SJSA1 (cell line): ENCODE measurements at places on chromosomes 1 and 21. TPM values are rescaled to one million over a fixed set of nuclear protein-coding genes. Genes with fewer than 3 reads are reported as not detected.

Gene TNNI3K
- total RNA-seq: not detected in 2 replicates

Gene CD164L2
- not detected in 2 replicates for total RNA-seq

Gene FAM151A
- total RNA-seq: not detected in 2 replicates

Gene ADAMTS4
- not detected in 2 replicates for total RNA-seq

Gene LRRC39
- 0.13 TPM in 1 of 2 replicates, not detected in the other for total RNA-seq

Gene CLCA4
- not detected in 2 replicates for total RNA-seq

Gene GBP2
- total RNA-seq: 48.3 and 78.2 TPM in 2 replicates

Gene FYB2
- total RNA-seq: 0.58 TPM in 1 of 2 replicates, not detected in the other

Gene C1orf87
- total RNA-seq: not detected in 2 replicates

- DNase-seq: no peak
- no peak overlapping the region for H3K4me3 ChIP-seq
- H3K27ac ChIP-seq: no peak overlapping the region
- no peaks in the 10 kb centered on the region for H3K4me1 ChIP-seq
These were observed 26.1 kb upstream of the MAN1A2 start for GRCh38 chr1:117341123-117341522.

GRCh38 chr1:4004635-4005430, 104.8 kb upstream of the C1orf174 start:
- no peak overlapping the region for H3K27ac ChIP-seq
- H3K36me3 ChIP-seq: no peaks in the 10 kb centered on the region

DNA sequence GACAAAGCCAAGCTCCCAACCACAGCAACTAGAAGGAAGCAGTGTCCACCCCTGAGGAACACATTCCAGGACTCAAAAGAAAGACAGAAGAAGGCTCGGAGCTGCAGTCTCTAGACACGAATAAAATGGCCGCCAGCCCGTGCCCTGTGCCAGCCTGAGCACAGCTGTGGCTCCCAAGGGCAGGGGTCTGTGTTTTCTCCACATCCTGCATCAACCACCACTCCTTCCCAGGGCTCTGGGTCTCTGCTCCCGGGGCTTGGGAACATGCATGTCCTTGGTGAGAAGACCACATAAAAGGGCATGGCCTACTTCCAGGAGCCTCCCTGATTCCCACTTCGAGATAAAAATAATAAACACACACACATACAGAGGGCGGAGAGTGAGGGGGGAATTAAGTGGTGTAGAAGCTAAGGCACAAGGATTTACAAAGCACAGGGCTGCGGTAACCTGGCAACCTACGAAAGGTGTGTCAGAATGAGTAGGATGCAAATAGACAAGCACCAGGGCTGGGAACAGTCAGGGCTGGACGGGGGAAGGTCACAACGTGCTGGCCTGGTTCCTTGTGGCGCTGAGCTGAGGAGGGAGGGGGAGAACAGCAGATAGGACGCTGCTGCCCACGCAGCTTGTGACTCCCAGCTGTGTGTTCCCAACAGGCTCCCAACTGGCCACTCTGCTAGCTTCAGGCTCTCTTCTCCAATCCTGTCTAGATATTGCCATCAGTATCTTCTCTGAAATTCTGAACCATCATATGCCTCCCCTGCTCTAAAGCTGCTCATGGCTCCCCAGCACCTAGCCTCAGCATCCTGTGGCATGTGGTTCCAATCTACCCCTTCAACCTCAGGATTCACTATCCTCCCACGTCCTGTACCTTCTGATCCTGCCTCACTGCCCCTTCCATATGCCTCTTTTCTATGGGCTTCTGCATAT, 72.5 kb downstream of the CD34 start:
- no peak overlapping the region for H3K4me3 ChIP-seq
- H3K4me1 ChIP-seq: no peaks in the 10 kb centered on the region
- no peak overlapping the region for H3K27ac ChIP-seq

DNA sequence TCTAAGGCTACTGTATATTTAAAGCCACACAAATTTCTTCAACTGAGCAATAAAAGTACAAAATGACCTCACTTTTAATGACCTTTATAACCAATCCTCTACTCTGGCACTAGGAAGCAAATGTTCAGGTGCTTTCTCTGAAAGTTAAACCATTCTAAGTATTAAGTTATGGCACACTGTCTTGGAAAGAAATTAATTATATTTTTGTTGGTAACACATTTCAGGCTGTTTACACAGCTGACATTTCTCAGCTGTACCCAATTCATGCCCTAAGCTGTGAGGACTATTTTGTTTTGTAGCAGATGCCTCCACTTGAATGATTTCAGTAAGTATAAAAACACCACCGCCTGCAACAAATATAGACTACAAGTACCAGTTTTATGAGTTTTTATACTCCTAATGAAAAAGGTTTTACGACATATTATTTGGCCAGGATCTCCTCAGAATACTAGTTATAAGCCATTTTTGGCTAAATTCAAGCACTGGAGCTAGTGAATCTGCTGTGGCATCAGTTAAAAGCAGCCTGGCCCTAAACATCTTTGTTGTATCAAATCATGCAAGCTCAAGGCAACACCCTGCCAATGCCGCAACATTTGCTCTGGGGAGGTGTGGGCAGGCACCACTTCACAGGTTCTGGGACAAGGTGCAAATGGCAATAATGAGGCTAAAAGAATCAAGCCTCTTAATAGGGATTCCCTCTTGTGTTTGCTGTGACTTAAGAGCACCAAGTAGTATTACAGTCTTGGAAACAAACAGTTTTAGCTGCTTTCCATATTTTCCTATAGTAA, 228.4 kb upstream of the DMRTA2 start:
- H3K4me1 ChIP-seq: no peaks in the 10 kb centered on the region
- no peaks in the 10 kb centered on the region for H3K27me3 ChIP-seq
- no peak overlapping the region for H3K27ac ChIP-seq
- H3K36me3 ChIP-seq: no peaks in the 10 kb centered on the region
- no peak overlapping the region for H3K4me3 ChIP-seq
- DNase-seq: no peak

DNA sequence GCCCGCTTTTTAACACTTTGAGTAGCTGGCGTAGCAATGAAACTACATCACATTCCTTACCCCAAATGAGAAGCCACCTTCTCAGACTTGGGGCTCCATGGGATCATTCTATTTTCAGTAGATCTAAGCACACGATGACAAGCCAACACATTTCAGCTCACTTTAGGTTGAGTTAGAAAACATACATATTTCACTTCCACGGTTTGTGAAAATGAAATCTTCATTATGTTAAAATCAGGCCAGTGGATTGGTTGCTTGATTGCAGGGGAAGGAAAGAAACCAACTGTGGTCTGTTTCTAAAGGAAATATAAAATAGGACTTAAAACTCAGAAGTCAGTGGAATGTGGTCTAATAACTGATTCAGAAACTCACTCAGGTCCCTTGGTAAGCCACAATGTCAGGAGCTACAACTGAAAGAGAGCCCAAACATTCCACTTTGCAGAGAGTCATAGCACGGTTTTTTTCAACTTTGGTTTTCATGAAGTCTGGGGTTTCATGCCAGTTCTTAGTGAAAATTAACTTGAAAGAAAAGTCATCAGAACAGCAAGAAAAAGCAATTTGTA, 82.3 kb upstream of the TIAM1 start:
- H3K4me1 ChIP-seq: no peaks in the 10 kb centered on the region
- no peak overlapping the region for H3K27ac ChIP-seq
- no peaks in the 10 kb centered on the region for H3K27me3 ChIP-seq

DNA sequence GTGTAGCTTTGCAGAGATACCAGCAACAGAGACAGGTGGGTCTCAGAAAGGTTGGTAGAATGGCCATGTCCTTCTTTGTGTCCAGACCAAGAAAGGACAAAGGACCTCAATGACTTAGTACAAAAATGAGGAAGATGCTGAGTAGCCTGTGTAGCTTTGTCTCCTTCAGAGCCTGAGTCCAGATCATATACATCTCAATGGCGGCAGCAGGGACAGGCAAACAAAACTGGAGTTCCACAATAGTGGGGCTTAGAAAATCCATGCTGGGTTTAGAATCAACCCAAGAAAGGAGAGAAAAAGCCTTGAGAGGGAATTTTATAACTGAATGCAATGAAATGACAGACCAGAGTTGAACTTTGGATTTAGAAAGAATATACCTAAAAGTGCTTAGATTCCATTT, 339.0 kb downstream of the BRINP3 start:
- H3K36me3 ChIP-seq: no peaks in the 10 kb centered on the region
- H3K27me3 ChIP-seq: no peaks in the 10 kb centered on the region
- no peaks in the 10 kb centered on the region for H3K4me1 ChIP-seq
- DNase-seq: no peak

- H3K27ac ChIP-seq: peak overlapping the region; percentile 60; the same call in 1 of the 2 replicates
- no peak overlapping the region for H3K4me3 ChIP-seq
- H3K27me3 ChIP-seq: no peaks in the 10 kb centered on the region
- H3K4me1 ChIP-seq: peaks cover 34% of the 10 kb centered on the region
These were observed 54.3 kb downstream of the WNT9A start for GRCh38 chr1:227893300-227893948.

DNA sequence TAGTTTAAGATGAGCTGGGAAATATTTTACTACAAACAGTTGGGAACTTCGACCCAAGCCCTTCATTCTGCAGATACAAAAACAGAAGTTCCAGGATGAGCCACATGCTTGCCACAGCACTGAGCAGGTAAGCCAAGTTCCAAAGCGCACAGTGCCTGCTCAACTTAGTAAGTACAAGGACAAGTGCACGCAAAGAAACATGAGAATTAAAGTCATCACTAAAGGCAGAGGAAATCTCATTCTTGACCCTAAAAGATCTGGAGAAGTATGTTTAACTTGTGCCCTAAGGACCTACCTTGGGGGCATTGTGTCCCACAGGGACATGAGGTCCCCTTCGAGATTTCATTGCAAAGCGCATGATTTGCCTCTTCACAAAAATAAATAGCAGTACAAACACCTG, 1.2 kb upstream of the UBAP2L start:
- no peak for DNase-seq
- peak overlapping the region; percentile 70 for H3K4me3 ChIP-seq
- H3K27me3 ChIP-seq: no peaks in the 10 kb centered on the region

- DNase-seq: no peak
- no peaks in the 10 kb centered on the region for H3K4me1 ChIP-seq
- no peak overlapping the region for H3K4me3 ChIP-seq
- H3K27me3 ChIP-seq: no peaks in the 10 kb centered on the region
These were observed 18.7 kb upstream of the SLAMF6 start for GRCh38 chr1:160541622-160542302.

- H3K4me3 ChIP-seq: no peak overlapping the region
- H3K36me3 ChIP-seq: 0 out of 2 replicates have a peak, but pooled peaks cover 4% of the 10 kb centered on the region
- no peak for DNase-seq
- no peaks in the 10 kb centered on the region for H3K4me1 ChIP-seq
These were observed 16.0 kb downstream of the ANGPTL3 start for GRCh38 chr1:62613325-62613727.

DNA sequence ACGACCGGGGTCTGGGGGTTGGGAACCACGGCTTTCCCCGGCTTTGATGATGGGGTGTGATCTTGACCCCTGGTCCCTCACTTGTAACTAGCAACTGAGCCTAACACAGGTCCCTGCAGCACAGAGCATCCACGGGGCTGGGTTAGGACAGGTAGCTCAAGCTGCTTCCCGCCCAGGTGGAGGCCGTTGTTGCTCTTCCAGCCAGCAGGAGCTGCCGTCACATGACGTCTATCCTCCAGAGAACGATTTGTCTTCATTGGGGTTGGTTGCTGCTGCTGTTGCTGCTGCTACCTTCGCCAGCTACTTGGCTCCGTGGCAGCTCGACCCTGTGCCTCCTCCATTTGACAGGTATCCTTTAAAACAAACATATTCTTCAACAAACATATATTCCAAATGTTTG, 74.3 kb upstream of the ADAR start:
- H3K4me3 ChIP-seq: no peak overlapping the region
- H3K27me3 ChIP-seq: peaks cover 18% of the 10 kb centered on the region
- H3K36me3 ChIP-seq: no peaks in the 10 kb centered on the region
- no peak overlapping the region for H3K27ac ChIP-seq
- no peaks in the 10 kb centered on the region for H3K4me1 ChIP-seq

DNA sequence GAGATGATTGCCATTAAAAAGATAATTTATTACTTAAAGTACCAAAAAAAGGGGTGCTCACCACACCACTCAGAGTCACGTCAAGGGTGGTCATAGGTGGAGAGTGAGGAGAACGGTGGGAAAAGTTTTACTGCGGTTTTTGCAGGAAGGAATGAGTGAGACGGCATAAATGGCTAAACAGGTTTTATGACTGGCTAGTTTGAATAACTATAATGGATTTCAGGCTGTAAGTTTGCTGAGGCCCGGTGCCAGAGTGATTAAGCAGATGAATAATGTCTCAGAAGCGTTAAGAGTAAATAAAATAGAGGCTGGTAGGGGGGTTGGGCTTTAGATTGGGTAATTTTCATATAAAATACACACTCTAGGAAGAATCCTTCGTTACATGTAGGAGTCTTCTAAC, 1337.8 kb downstream of the AMY1C start:
- no peaks in the 10 kb centered on the region for H3K4me1 ChIP-seq
- no peaks in the 10 kb centered on the region for H3K36me3 ChIP-seq
- H3K27me3 ChIP-seq: no peaks in the 10 kb centered on the region
- no peak for DNase-seq
- H3K4me3 ChIP-seq: no peak overlapping the region

DNA sequence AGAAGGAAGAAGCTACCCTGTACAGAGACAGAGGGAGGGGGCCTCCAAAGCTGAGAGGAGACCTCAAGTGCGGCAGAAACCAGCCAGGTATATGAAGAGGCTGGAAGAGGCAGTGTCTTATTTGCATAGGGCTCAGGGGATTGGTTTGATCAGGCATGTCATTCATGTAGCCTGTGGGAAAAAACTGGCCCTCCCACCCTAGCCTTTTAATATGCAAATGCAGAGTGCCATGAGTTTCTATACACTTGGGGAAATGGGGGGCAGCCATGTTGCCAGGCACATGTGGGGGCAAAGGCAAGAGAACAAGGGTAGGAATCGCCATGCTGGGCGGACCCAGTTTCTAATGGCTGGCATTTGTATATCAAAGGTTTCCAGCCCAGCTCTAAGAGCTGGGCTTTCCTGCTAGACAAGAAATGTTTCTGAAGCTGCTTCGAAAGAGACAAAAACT, 172.7 kb downstream of the RASAL2 start:
- H3K36me3 ChIP-seq: 0 out of 2 replicates have a peak, but pooled peaks cover 4% of the 10 kb centered on the region
- no peak for DNase-seq
- peaks cover 61% of the 10 kb centered on the region for H3K4me1 ChIP-seq
- no peaks in the 10 kb centered on the region for H3K27me3 ChIP-seq
- H3K4me3 ChIP-seq: no peak overlapping the region

- DNase-seq: no peak
- H3K27ac ChIP-seq: no peak overlapping the region
- H3K4me1 ChIP-seq: no peaks in the 10 kb centered on the region
- H3K27me3 ChIP-seq: peaks cover 5% of the 10 kb centered on the region
- H3K36me3 ChIP-seq: no peaks in the 10 kb centered on the region
- no peak overlapping the region for H3K4me3 ChIP-seq
These were observed 254.0 kb downstream of the PTPRU start for GRCh38 chr1:29490204-29490934.

- H3K27me3 ChIP-seq: no peaks in the 10 kb centered on the region
- H3K4me1 ChIP-seq: peaks cover 11% of the 10 kb centered on the region
- no peak for DNase-seq
- no peaks in the 10 kb centered on the region for H3K36me3 ChIP-seq
These were observed 2.0 kb downstream of the KCNE2 start for GRCh38 chr21:34365809-34366208.

DNA sequence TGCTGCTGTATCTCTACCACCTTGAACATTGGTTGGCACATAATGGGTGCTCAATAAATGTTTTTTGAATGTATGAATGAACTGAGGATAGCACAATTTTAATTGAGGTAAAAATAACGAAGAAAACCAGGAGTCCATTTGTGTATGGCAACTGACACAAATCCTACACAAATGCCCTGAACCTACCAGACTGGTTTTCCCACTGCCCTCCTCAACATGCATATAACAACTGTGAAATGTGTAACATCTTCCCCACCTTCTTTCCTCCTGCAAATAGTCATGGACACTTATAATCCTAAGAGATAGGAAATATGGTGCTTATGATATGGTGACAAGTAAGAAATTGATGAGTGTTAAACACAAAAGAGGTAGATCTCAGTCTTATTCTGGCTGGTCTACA, 9.9 kb upstream of the LMO4 start:
- H3K27me3 ChIP-seq: 0 out of 2 replicates have a peak, but pooled peaks cover 8% of the 10 kb centered on the region
- H3K36me3 ChIP-seq: no peaks in the 10 kb centered on the region
- no peak for DNase-seq
- H3K27ac ChIP-seq: no peak overlapping the region
